Neural progenitor cell (in vitro differentiated cells): ENCODE measurements at places on chromosomes 2 and 18.
A peak's percentile ranks its signal among the peaks of the same experiment; 100 is the strongest.

DNA sequence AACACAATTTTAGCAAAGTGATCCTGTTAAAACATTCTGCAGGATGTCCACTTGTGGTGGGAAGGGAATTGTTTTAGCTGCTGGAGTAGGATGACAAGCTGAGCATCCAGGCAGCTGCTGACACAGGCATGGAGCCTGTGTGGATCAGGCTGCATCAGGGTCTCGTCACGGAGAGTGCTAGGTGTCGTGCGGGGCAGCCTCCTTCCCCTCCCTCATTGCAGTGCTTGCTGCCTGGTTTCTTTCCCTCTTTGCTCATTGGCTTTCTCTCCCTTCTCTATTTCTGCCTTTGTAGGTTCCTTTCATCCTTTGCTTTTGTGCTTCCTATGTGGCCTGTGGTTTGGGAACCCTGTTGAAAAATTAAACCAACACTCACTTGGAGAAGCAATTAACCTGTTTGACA, 172.9 kb downstream of the TPGS2 start:
- DNase-seq = peak; percentile 16

DNA sequence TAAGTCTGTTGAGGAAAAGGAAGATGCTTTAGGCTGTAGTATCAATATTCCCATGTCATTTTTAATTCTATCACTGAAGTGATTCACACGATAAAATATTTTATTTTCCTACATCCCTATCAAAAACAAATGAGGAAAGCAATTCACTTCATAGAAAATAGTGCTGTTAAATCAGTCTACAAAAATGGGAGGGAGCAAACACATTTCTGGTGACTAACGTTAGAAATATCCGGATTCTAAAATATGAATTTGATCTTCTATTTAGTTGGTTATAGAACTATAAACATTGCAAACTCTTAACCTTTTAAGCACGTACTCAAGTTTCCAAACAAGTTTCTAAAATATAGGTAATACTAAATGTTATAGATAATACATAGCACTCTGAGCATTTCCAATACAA, 20.8 kb downstream of the ATF2 start:
- DNase-seq = no peak

GRCh38 chr18:43060020-43060419, 55.5 kb downstream of the RIT2 start:
- DNase-seq = no peak

DNA sequence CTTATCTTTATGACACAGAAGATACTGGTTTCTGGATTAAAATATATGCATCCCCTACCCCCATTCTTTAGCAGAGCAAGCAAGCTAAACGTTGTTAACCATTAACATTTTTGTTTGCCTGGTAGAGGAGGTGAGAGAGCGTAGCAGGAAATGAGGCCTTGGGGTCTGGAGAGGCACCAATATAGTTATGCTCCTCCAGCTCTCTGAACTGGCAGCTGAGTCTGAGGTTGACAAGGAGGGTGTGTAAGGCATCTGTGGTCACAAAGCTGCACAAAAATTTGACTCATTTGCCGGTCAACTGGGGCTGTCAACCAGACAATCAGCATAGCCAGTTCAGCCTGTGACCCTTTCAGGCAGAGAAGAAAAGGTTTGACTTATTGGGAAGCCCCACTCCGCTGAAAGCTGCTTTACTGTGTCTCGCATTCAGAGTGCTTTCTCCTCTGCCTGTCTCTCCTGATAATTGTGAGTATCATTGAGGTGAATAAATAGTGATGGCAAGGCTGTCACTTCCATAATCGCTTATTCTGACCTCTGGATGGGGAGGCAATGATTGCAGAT, 647.5 kb upstream of the SETBP1 start:
- DNase-seq = peak; percentile 6

GRCh38 chr18:7592305-7593071, 25.4 kb downstream of the PTPRM start:
- peak; percentile 53 for DNase-seq

DNA sequence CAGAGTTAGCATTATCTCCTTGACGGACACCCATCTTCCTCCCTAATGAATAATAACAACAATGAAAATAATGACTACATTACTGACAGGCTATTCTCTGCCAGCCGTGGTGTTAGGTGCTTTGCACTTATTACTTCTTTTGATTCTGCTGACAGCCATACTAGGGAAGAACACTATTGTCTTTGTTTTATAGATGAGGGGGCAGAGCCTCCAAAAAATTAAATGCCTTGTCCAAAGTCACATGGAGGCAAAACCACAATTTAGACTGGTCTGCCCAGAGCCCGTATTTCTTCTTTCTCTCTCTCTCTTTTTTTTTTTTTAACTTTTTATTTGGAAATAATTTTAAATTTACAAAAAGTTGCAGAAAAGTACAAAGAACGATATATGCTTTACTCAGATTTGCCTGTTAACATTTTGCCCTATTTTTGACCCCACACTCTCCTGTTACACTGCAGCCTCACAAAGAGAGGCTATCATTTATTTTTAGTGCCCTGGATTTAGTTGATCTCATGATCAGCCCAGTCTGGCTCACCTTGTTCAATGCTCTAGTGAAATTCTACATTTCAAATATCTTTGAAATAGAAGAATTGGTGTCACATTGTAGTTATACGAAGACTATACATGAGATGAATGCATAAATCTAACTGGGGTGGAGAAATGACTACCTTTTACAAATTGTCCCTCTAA, 369.4 kb downstream of the LRRTM1 start:
- no peak for DNase-seq

DNA sequence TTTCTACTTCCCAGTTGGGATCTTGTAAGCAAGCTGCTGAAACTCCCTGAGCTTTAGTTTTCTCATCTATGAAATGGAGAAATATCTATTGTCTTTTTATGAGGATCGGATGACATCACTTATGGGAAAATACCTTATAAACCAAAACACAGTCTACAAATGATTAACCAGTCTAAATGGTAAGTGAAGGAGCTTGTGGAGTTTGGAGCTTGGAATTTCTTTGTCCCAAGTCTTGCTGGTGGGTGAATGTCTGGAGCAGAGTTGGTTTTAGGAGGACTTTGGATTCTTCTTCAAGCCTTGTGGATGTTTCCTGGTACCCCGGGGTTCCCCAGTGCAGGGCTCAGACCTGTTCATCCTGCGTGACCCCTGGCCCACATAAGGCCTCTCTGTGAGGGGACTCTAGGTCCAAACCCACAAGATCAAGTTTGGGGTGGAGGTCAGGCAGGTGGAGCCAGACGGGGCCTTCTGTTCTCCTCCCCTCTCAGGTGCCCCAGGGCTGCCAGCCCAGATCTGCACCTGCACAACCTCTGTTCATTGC, 43.2 kb downstream of the FOSL2 start:
- no peak for DNase-seq
